H4 (cell line): ENCODE measurements at places on chromosomes 4 and X.
A peak's percentile ranks its signal among the peaks of the same experiment; 100 is the strongest.

DNA sequence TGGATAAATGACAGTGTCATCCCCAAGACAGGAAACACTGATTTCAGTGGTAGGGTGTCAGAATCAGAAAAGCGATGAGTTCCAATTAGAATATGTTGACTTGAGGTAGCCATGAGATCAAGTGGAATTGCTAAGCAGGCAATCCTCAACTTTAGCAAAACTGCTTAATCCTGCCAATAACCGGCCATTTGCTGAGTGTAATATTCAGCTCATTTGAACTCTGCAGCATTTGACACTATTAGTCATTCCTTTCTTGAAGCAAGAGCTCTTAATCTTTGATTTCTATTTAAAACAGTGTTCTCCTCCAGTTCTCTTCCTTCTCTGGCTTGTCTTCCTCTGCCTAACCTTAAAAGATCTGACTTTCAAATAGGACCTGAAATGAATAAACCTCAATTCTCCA, 68.7 kb upstream of the DCLK2 start:
- no peak for DNase-seq

DNA sequence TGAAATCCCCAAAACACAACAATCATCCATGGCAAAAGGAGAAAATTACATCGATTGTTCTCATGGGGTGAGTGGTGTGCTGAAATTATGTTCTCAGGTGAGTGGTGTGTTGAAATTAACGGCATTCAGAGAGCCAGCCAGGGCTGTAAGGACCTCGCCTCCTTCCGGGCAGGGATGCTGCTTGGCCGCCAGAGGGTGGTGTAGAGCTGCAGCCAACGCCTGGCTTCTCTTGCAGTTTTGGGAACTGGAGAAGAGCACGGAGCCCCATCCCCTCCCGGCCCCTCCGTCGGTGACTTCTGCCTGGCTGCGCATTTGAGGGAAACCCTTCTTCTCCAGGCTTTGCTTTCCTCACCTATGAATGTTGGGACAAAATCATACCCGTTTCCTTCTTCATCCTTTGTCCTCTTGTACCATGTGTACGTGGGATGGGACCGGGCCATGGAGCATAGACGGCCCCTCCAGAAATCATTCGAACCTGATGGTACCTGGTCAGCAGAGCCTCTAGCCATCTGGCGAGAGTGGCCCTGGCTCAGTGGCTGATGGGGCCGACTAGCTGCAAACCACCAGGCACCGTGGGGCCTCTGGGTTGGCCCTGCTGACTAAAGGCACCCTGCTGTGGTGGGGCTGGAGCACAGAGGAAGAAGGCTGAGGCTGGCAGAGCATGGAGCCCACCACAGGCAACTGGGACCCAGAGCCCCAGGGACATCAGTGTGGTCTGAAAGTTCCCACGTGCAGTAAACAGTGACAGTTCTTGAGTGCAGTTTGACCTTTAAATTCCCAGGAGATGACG, 28.4 kb downstream of the TRMT44 start:
- peak; percentile 66 for DNase-seq

- DNase-seq: no peak
Measured at GRCh38 chr4:11768251-11768972, 339.7 kb upstream of the HS3ST1 start.

GRCh38 chr4:170243662-170244288, 154.0 kb upstream of the AADAT start:
- no peak for DNase-seq

DNA sequence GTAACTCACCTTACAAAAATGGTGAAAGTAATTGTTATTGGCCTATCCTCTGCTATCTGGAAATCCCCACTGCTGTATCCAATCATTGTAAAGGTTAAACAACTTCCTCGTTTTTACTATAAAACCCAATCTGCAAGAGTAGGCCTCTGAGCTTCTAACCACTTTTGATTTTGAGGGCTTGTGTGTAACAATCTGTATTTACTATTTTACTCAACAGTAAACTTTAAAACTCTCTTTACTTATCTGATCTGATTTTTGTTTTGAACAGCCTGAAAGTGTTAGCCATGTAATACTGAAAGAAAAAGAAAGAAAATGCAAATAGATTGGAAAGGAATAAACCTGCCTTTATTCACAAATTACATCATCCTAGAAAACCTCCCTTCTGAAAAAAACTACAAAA, 63.1 kb downstream of the SLC10A7 start:
- no peak for DNase-seq

DNA sequence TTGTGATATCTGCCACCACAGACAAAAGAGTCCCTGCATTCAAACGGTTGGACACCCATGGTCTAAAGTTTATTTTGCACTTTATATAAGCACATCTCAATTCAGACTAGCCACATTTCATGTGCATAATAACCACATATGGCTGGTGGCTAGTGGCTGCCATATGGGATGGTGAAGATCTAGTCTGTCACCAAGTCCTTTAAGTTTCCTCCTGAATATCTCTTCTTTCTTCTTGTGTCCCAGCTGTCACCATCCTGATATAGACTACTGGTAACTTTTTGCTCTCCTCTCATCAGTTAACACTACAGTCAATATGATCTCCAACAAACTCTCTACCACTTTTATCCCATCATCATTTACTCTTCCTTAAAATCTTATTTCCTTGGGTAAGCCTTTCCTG, 9.3 kb downstream of the HSPA4L start:
- DNase-seq: no peak

- DNase-seq: no peak
Measured at GRCh38 chrX:2596045-2596444, 95.0 kb upstream of the CD99 start.

GRCh38 chr4:88308587-88308986, 24.2 kb upstream of the PPM1K start:
- no peak for DNase-seq

DNA sequence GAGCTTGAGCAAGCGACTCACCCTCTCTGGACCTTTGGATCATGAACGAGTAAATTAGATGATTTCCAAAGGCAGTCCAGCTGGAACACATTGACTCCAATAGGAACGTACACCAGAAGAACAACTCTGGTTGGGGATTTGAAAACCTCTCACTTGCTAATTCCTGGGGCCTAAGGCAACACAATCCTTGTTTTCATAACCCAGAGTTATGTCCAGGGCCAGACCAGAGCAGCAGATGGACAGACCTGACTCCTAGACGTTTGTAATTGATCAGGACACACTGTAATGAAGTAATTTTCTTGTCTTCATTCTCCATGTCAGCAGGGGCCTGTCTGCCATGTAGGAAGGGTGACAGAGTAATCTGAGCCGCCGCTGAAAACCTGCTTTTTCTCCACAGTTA, 283.9 kb downstream of the IDS start:
- no peak for DNase-seq

- DNase-seq: no peak
Measured at GRCh38 chrX:53718073-53718472, 31.6 kb upstream of the HUWE1 start.

DNA sequence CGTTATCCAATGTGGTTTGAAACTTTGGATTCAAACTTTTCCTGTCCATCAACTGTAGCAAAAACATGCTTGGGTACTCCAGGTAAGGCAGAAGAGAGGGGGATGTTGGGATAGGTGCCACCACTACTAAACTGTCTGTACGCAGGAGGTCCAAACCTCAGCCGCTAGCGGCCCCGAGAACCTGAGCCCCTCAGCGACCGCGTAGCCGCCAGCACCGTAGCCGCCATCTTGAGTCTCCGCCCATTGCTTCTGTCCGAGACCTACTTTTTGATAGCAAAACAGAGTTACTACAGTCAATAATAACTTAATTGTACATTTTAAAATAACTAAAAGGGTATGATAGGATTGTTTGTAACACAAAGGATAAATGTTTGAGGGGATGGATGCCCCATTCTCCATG, 119.9 kb upstream of the GRID2 start:
- no peak for DNase-seq

DNA sequence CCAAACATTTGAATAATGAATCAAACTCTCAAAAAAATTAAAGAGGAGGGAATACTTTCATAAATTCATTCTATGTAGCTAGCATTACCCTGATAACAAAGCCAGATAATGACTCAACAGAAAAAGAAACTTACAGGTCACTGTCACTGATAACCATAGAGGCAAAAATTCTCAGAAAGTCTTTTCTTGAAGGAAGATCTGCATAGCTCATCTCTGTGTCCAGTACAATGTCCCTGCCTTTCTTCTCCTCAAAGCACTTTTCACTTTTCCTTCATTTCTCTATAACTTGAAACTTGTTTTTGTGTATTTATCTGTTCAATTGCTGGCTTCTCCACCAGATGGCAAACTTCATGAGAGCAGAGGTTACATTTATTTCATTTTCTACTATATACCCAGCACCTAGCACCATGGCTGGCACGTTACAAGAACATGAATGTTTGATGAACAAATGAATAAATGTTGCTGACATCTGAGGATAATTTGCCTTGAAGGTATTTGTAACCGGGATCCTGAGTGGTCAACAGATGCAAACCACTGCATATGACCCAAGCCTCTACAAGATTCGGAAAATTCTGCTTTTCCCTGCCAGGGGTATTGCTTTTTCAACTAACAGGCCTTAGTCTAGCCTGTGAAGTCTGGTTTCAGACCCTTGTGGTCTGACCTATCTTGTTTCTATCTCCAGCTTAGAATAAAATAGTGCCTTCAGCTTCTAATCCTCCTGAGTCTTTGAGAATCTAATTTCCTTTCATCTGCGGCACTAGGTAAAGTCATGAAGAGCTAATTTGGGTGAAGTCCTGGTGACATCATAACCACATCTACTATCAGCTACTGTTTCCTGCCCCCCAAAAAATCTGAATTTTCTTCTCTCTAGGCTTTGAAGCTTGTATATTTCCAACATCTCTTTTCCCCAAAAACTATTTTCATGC, 52.5 kb upstream of the ANTXR2 start:
- peak; percentile 13 for DNase-seq
